Stimulated activated CD4-positive, alpha-beta T cell treated with anti-CD3 and anti-CD28 coated beads, TNF-alpha, amount 100 ng/mL, for 24 hours (primary cell): ENCODE measurements at places on chromosomes 11 and 22.

- DNase-seq, result no peak
Measured at GRCh38 chr11:102589047-102589459, 36.1 kb downstream of the MMP20 start.

- DNase-seq, result no peak
Measured at GRCh38 chr22:35804421-35804820, 86.7 kb downstream of the APOL5 start.

DNA sequence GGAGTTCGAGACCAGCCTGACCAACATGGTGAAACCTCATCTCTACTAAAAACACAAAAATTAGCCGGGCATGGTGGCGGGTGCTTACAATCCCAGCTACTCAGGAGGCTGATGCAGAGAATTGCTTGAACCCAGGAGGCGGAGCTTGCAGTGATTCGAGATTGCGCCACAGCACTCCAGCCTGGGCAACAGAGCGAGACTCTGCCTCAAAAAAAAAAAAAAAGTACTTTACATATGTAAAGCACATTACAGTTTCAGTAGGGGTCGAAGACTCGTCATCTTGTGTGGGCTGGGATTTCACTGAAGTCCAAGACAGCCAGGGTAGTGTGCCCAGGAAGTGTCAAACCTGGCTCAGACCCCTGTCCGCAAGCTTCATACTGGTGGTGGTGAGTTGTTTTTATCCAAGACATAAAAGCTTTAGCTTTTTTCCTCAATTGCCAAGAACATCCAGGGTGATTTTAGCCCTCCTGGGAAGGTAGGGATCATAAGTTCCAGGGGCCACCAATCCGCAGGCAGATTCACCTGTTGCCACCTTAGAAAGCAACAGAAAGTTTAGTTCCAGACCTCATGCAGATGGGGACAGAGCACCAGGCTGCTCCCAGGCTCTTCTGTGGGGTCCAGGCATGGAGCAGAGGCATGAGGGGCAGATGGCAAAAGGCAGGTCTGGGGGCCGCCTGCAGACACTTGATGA, 21.6 kb upstream of the ADORA2A start:
- DNase-seq, result no peak

DNA sequence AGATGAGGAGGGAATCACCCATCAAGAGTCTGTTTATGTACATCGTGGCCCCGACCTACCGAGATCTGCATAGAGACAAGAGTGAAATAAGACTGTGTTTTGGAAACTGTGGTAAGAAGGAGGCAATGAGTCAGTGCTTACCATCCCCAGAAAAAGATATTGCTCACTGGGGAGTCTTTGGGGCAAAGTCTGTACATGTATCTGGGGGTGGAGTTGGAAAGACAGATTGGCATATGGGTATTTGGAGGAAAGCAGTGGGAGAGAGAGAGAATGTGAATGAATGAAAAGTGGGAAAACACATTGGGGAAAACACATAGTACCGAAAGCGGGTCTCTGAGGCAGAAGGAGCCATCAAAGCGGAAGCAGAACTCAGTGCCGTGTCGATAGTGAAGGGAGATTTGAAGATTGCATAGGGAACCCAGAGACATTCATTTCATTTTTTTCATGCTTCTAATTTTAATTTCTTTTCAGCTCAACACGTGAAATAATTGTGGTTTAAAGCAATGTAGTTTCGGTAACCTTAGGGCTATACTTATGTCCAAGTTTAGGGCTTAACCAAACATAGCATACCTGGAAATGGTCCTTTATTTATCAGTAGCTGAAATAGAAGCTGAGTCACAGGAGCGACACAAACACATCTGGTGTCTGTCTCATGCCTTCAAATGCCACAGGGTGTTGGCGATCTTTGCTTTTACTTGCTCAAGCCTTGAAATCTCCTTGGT, 98.6 kb upstream of the CD44 start:
- peak; percentile 36 for DNase-seq

DNA sequence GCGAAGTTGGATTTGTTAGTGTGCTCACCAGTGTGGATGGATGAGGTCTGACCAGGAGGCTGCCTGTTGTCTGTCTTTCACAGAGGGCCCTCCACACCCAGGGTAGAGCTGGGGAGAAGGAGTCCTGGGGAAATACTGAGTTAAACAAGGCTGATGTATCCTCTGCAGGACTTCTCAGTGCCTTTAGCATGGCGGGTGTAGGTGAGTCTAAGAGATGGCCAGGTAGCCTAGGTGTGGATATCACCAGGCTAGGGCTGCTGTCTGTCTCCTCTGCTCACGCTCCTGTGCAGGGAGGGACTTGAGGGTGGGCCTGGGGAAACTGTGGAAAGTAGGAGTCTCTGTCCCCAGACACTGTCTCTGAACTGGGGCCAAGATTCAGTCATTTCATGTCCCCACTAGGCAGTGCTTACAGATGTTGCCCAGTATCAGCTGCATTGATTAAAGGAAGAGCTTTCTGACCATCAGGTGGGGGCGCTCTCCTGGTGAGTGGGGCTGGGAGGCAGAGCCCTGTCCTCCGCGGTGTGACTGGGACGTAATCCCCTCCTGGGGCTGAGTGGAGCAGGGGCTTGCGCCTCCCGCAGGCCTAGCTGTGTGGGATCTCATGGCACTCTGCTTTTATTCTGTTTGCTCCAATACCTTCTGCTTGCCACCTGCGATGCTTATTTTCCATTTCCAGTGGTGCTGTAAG, 35.5 kb upstream of the CCDC188 start:
- DNase-seq, result no peak

DNA sequence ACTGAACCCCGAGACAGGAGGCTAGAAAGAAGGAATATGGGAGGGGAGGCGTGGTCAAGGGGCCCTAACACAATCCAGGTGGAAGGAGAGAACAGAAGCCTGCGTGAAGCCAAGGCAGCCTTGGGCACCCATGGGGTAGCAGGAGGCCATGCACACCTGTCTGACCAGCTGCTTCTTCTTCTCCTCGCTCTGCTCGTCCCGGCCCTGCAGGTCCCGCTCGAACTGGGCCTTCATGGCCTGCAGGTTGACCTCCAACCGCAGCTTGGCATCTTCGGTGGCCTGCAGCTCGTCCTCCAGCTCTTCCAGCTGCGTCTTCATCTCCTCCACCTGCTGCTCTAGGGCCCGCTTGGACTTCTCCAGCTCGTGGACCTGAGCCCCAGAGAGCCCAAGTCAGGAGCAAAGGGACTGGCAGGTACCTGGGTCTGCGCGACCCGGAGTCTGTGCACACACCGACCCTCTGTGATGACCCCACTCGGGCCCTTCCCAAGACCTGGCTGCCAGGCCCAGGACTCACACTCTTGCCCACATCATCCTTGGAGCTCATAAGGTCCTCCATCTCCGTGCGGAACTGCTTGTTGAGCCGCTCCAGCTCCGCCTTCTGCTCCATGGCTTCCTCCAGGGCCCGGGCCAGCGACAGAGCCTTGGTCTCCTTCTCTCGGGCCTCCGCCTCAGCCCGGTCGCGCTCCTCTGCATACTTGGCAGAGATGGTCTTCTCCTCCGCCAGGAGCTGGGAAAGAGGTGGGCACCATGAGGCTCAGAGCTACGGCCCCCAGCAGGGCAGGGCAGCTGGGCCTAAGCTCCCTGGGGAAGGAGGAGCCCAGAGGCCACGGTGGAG, 35.9 kb downstream of the APOL1 start:
- DNase-seq, result no peak

- no peak for DNase-seq
Measured at GRCh38 chr22:26430600-26430999, 1.5 kb downstream of the ASPHD2 start.

DNA sequence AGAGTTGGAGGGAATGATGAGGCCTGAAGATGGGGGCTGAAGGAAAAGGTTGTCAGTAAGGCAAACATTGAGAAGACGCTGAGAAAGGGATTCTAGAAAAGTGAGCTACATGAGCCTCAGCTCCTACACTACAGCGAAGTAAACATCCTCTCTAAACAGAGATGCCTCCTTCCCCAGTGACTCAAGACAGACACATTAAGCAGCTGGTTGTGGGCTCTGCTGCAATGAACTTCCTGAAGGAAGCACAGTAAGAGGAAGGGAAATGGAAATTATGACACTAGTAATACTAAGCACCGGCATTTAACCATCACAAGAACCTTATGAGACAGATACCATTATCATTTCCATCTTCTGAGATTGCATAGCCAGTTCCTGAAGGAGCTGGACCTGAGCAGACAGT, 190.5 kb downstream of the C11orf87 start:
- no peak for DNase-seq

- no peak for DNase-seq
Measured at GRCh38 chr11:124094731-124095130, 20.5 kb upstream of the VWA5A start.

GRCh38 chr11:22807391-22807790, 22.2 kb downstream of the SVIP start:
- DNase-seq, result no peak

GRCh38 chr22:49419661-49420060, 408.0 kb downstream of the BRD1 start:
- DNase-seq, result no peak

- no peak for DNase-seq
Measured at GRCh38 chr22:31122532-31123291, at the start of gene INPP5J. Gene INPP5J (plus strand): TSS chr22:31122966. CDS start chr22:31123015, 49 bp downstream.

GRCh38 chr22:43277987-43278601, 65.1 kb downstream of the SCUBE1 start:
- DNase-seq, result no peak

- DNase-seq, result no peak
Measured at GRCh38 chr11:79212741-79213190, 228.1 kb downstream of the TENM4 start.

DNA sequence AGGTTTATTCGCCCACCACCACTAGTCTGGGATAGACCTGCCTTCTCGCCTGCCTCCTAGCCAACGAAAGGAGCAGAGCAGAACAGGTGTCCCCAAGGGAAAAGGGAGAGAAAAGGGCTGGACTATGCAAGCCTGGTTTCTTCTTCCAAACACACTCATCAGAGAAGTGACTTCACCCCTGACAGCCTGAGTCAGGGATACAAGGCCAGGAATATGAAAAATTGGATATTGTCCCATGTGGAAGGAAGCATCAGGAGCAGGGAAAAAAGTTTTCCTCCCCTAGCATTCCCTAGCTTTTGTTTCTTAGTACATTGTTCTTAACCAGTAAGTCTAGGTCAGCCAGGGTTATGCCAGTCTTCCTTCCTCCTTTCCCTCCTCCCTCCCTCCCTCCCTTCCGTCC, 56.9 kb upstream of the TNRC6B start:
- DNase-seq, result no peak

- DNase-seq, result no peak
Measured at GRCh38 chr22:19645391-19645790, 68.9 kb upstream of the SEPTIN5 start.

- DNase-seq, result no peak
Measured at GRCh38 chr11:116035977-116036376, 531.8 kb upstream of the CADM1 start.
